Activated T-cell treated with anti-CD3 and anti-CD28 coated beads for 4 hours (primary cell): ENCODE measurements at places on chromosomes 12 and 14.

- no peak for DNase-seq
Observed at GRCh38 chr12:79439175-79439825, 251.5 kb downstream of the PAWR start.

- no peak for DNase-seq
Observed at GRCh38 chr12:65648461-65648860, 175.8 kb upstream of the HMGA2 start.

DNA sequence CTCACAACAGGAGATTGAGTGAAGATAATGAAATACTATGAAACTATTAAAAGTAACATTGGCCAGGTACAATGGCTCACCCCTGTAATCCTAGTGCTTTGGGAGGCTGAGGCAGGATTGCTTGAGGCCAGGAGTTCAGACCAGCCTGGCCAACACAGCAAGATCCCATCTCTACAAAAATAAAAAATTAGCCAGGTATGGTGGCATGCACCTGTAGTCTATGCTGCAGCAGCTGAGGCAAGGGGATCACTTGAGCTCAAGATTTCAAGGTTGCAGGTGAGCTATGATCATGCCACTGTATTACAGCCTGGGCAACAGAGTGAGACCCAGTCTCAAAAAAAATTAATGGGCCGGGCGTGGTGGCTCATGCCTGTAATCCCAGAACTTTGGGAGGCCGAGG lies 14.9 kb downstream of the RAD9B start:
- no peak for DNase-seq

DNA sequence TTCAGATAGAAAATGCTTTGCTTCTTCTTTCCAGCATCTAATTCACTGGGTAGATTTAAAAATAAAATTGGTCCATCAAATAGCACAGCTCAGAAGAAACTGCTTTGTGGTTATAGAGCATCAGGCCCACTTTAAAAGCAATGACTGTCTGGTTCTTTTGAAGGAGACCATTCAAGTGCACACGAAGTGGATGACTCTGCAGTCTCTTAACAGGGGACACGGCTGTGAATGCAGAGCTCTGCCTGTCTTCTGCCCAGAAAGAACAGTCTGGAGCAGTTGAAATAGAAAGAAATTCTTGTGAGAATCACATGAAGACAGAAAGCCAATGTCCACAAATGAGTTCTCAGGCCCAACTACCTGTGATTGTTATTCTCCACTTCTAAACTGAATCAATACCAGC lies 138.7 kb upstream of the PLEKHA5 start:
- DNase-seq, result no peak

GRCh38 chr12:27425306-27425705 lies 21.2 kb upstream of the SMCO2 start:
- no peak for DNase-seq

DNA sequence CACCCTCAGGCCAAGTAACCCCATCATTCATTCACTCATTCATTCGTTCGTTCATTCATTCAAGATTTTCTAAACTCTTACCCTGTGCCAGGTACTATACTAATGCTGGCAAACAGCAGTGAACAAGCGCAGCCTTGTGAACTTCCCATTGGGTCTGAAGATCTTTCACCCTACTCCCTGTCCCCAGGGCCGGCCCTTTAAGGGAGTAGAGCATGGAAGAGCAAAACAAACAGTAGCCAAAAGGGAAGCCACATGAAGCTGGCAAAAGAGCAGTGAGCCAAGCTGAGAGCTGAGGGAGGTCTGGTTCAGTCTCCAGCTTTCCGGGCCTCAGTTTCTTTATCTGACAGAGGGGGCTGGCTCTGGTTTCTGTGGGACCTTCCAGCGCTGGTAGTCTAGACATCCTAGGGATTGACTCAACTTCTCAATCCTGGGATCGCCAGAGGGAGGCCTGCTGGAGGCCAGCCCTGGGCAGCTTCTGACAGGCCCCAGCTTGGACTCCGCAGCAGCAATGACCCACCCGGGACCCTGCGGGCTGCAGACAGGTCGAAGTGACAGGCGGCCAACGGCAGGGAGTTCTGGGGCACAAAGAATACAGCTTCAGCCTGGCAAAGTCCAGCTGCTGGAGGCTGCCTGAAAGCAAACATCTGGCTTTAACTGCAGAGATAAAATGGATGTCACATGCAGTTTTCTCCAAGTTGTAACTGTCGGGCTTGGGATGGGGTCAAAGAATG lies 27.1 kb downstream of the ACTN1 start:
- no peak for DNase-seq

DNA sequence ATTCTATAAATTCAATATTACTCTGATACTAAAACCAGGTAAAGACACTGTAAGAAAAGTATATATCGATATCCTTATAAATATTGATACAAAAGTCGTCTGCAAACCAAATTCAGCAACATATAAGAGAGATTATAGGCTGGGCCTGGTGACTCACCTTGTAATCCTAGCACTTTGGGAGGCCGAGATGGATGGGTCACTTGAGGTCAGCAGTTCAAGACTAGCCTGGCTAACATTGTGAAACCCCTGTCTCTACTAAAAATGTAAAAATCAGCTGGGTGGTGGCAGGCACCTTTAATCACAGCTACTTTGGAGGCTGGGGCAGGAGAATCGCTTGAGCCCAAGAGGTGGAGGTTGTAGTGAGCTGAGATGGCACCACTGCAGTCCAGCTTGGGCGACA lies 13.5 kb upstream of the TUBA1C start:
- DNase-seq, result no peak

DNA sequence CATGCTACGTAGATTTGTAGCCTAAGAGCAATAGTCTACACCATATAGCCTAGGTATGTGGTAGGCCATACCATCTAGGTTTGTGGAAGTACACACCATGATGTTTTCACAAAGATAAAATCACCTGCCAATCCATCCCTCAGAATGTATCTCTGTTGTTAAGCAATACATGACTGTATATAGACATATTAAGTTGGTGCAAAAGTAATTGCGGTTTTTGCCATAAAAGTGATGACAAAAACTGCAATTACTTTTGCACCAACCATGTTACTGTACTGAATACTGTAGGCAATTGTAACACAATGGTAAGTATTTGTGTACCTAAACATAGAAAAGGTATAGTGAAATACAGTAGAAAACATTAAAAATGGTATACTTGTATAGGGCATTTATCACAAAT lies 40.5 kb downstream of the MGST1 start:
- no peak for DNase-seq
